ENCODE measurements at places on chromosomes 6 and 20. TPM values are rescaled to one million over a fixed set of nuclear protein-coding genes. Genes with fewer than 3 reads are reported as not detected.

DNA sequence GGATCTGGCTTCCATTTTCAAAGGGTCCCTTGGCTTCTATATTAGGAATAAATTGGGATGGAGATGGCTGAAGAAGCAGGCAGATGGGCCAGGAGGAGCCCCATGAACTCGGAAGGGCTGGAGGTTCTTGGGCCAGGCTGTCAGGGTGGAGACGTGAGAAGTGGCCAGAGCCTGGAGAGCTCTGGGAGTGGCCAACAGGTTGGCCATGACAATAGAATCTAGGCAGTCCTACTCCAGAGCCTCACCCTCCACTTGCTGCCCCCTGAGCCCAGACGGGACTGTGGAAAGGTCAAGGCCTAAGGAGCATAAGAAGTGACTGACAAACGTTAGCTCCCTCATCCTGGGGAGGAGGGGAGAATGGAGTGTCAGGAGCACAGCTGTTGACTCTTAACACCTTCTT lies 62.1 kb downstream of the STK35 start:
- DNase-seq: no peak

KCNK17 gene
- total RNA-seq: not detected

RNF217 gene
- 2.4 TPM for total RNA-seq

DNA sequence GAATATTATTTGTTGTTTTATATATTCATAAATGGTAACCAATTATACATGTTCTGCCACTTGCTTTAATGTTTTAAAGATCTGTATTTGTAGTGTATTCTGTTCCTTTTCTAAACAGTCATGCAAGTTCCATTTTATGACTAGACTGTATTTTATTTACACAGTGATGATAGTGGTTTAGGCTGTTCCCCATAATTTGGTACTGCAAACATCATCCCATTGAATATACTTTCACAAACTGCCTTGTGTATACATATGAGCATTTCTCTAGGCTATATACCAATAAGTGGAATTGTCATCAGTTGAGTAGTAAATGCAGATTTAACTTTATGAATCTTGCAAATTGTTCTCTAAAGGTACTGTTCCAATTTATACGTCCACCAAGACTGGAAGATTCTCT lies 738.0 kb downstream of the EPHA7 start:
- no peak for DNase-seq

ZNF451 gene
- total RNA-seq: 46.8 TPM

GRCh38 chr20:3901028-3901705 lies 12.0 kb downstream of the PANK2 start:
- no peak for DNase-seq

DNA sequence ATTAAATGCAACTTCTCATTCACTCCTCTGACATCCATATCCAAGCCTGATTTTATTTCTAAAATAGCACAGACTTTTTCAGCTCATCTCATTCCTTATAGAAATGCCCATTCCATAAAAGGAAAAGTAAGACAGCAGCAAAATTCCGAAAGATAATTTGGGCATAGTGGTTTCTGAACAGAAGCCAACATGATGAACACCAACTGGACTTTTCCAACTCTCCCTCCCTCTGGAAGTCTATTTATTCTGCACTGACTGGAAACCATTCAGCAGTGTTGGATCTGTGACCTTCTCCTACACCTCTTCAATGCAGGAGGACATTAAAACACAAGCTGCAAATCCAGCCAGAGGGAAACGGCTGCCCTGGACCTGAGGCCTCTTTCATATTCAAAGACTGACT lies 306.2 kb upstream of the NT5E start:
- DNase-seq: no peak

ISM1 gene
- 0.51 TPM for total RNA-seq

L3MBTL1 gene
- total RNA-seq: 6.5 TPM

DNA sequence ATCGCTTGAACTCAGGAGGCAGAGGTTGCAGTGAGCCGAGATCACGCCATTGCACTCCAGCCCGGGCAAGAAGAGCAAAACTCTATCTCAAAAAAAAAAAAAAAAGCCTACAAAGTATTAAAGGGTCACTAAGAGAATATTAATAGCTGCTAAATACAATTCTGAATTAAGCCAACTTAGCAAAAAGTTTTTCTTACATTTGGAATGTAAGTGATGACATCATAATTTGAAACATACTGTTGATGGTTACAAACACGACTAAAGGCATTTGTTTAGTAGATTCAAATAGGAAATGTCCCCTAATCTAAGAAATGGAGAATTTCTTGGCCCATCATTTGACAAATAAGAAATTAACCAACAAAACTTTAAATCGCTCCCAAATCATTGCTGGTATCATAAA lies 282.8 kb downstream of the RNGTT start:
- DNase-seq: no peak

- peak; percentile 85 for DNase-seq
Measured at GRCh38 chr20:63290677-63291472, 2.1 kb upstream of the COL20A1 start.

DNA sequence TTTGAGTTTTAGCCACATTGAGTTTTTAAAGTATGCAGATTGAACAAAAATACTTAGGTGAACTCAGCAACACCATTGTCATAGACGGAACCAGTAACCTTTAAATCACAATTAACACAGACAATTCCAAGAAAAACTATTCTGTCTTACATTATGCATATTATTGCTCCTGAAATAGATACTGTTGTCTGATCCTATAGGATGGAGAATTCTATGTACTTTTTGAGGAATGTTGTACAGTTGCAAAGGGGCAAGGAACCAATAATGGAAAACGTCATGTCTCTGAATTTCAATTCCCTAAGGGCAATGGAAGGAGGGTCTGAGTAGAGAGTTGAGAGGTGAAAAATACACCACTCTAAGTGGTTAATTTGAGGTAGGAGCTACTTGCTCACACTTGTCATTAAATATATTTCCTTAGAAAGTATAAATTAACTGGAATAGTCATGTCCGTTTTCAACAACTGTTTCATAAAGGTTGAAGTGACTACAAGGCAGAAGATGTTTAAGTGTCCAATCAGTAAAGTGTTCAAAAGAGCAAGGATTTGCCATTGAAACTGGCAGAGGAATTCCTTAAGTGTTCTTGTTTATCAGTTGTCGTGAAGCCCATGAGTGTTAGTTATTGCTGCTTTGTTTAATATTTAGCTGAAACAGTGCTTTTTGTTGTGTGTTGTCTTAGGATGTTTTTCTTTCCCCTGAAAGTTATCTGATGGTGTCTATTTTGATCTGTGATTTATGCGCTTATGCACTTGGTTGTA lies 1.3 kb downstream of the NKAIN2 start:
- DNase-seq: no peak

GRCh38 chr6:167806061-167806700 lies 20.5 kb upstream of the AFDN start:
- DNase-seq: no peak

TTLL9 gene
- total RNA-seq: not detected

TDRD6 gene
- not detected for total RNA-seq

GRCh38 chr6:3471286-3471685 lies 14.4 kb upstream of the SLC22A23 start:
- DNase-seq: no peak

DNA sequence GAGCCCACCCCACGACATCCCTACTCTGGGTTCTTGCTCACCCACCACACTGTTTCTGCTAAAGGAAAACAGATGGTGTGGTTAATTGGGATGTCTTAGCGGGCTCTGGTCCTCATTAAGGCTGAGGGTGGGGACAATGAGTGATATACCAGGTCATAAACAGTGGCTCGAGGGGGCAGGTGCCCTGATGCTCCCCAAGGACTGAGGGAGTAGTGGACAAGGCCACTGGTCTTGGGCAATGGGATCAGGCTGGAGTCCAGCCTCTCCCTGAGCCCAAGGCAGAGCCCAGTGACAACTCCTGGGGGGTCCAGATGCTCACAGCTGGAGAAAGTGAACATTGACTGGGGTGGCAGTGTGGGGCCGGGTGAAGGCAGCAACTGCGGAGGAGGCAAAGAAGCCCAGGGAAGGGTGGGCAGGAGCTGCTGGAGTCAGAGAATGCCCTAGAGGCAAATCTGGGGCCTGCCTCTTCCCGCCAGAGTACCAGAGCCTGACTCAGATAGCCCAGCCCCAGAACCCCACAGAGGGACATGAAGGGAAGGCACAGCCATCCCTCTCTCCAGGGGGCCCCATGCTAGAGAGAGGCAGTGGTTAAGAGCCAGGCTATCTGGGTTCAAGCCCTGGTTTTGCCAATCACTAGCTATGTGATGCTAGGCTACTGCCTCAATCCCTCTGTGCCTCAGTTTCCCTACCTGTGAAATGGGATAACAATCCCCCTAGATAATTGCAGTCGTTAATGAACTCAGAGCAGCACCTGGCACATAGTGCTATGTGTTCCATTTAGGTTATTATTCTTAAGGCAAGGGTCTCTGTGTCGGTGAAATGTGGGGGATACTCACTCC lies 72.3 kb downstream of the MRPL14 start:
- no peak for DNase-seq

DNA sequence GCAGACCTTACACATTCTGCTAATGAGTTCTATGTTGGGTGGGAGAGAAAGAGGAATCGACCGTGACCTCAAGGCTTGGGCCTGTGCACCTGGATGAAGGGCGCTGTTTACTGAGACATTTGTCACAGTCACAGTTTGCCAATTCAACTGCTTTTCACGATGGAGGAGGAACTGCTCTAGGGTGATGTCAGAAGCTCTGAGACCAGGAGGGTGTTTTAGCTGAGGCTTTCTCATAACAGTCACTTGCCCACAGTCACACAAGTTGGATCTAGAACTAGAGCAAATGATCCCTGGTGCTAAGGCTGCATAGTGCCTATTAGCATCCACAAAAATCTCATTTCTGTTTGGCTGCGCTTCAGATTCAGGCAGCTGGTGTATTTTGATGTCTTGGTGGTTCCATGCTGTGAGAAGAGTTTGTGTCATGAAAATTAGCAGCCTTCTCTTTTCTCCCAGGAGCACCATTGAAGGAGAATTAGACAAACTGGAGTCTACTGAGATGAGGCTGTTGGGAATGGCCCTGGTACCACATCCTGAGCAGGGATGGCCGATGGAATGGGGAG lies 83.3 kb upstream of the TGM3 start:
- DNase-seq: no peak

- no peak for DNase-seq
Measured at GRCh38 chr6:167799033-167799821, 27.5 kb upstream of the AFDN start.

DNA sequence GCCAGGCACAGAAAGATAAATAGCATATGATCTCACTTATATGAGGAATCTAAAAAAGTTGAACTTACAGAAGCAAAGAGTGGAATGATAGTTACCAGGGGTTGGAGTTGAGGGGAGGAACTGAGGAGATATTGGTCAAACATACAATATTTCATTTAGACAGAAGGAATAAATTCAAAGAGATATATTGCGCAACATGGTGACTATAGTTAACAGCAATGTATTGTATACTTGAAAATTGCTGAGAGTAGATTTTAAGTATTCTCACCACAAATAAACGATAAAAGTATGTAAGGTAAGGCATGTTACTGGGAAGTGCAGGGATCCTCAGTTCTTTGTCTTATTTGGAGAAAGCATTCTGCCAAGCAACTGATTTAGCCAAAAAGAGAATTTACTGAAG lies 171.9 kb downstream of the LMBRD1 start:
- DNase-seq: no peak

BLOC1S5 gene
- total RNA-seq: 20.0 TPM

GRCh38 chr6:10019851-10020250 lies 395.0 kb downstream of the TFAP2A start:
- DNase-seq: no peak

GRCh38 chr6:33492093-33492492 lies 37.7 kb downstream of the ZBTB9 start:
- DNase-seq: no peak

- DNase-seq: no peak
Measured at GRCh38 chr6:10999994-11000393, 44.1 kb downstream of the ELOVL2 start.

DNA sequence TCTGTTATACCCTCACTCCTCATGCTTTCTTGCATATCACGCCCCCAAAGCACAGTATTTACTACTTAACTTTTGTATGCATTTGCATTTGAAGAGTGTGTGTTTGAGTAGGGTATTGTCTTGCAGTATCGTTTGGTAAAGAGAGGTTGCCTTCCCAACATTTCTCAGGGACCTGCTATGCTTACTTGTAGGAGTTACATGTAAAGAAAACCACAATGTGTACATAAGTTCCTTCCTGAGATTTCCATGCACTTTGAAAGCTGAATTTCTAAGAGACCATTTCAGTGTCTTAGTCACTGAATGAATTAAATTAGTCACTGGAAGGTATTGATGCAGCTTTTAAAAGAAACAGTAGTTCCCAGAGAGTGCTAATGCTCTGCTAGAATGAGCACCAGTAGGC lies 159.3 kb upstream of the LAMA2 start:
- no peak for DNase-seq

COX7A2 gene
- 520 TPM for total RNA-seq

- DNase-seq: no peak
Measured at GRCh38 chr6:20830576-20830975, 296.3 kb downstream of the CDKAL1 start.

DNA sequence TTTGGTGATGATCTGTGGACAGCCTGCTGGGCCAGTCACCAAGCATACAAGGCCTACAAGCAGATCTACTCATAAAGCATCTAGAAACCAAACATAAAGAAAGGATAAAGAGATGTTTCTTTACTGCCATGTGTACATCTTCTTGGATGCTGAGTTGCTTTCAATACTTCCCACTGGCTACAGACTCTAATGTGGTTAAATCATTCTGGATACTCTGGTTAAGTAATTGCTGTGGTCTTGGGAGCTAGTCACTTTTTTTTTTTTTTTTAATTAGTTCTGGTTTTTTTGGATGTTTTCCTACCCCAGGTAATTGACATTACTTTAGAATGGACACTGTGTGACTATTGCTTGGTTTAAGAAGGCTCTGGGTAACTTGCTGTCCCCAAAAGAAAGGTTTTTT lies 215.4 kb upstream of the RUNX2 start:
- no peak for DNase-seq

- no peak for DNase-seq
Measured at GRCh38 chr6:159772196-159772595, 10.4 kb downstream of the ACAT2 start.

EBF4 gene
- total RNA-seq: 4.3 TPM

COL21A1 gene
- not detected for total RNA-seq

DNA sequence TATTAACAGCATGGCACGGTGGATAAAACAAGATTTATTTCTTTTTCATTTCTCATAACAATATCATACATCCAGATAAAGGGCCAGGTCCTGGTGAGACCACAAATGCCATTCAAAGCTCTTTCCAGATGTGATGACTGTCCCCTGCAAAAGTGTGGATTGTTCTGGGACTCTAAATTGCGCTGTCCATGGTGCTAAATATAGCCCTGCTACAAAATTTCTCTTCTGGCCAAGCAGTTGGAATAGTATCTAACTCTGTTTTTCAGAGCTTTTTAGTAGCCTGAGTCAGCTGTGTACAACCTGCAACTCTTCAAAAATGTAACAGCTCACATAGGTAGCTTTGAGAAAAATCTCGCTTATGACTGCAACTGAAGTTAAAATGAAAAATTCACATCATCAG lies 115.8 kb downstream of the MANEA start:
- DNase-seq: no peak

C6orf120 gene
- 14.7 TPM for total RNA-seq
